ENCODE measurements at places on chromosomes 6 and 20. TPM values are rescaled to one million over a fixed set of nuclear protein-coding genes. Genes with fewer than 3 reads are reported as not detected.

DNA sequence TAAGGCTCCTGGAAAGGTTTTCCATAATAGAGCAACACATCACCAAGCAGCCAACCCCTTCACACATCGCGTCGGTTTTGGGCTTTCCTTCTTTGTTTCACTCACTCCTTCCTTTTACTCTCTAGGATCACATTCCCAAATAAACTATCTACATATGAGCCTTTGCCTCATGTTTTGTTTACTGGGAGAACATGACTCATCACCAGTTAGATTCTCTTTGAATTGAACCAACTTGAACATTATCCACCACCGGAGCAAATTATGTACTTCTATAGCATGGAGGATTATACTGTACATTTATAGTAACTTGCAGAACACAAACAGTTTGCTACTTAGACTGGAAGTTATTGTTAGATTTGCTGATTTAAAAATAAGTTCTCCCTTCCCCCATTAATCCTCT is 41.0 kb downstream of the SAMD5 start:
- DNase-seq, result no peak

DNA sequence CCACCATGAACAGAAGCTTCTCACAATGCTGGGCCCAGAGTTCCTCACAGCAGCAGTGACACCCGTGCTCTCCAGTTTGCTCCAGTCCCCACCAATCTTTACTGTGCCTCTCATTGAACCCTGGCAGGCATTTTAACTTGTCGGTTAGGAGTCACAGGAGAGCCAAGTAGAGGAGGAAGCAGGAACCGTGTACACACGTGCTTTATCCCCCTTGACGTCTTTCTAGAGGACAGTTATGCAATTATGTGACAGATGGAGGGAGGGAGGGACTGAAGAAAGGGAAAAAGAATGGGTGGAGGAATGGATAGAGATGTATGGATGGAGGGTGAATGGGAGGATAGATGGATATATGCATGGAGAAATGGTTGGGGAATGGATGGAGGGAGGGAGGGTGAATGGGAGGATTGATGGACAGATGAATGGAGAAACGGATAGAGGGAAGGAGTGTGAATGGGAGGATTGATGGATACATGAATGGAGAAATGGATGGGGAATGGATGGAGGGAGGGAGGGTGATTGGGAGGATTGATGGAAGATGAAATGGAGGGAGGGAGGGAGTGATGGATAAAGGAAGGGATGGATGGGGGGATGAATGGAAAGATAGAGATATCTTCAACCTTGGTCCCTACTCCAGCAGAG is 26.0 kb downstream of the RBM38 start:
- no peak for DNase-seq

KCNB1 gene
- total RNA-seq, result 1.5 TPM

- DNase-seq, result no peak
Measured at GRCh38 chr6:20033697-20034407, 178.4 kb downstream of the MBOAT1 start.

ADNP gene
- 116 TPM for total RNA-seq

FAM217A gene
- total RNA-seq, result not detected

GRCh38 chr6:16635810-16636602 is 125.3 kb downstream of the ATXN1 start:
- peak; percentile 16 for DNase-seq
